Suprapubic skin (tissue), 4 donors: ENCODE measurements at places on chromosomes 2 and 18. TPM values are rescaled to one million over a fixed set of nuclear protein-coding genes. Genes with fewer than 3 reads are reported as not detected.

DNA sequence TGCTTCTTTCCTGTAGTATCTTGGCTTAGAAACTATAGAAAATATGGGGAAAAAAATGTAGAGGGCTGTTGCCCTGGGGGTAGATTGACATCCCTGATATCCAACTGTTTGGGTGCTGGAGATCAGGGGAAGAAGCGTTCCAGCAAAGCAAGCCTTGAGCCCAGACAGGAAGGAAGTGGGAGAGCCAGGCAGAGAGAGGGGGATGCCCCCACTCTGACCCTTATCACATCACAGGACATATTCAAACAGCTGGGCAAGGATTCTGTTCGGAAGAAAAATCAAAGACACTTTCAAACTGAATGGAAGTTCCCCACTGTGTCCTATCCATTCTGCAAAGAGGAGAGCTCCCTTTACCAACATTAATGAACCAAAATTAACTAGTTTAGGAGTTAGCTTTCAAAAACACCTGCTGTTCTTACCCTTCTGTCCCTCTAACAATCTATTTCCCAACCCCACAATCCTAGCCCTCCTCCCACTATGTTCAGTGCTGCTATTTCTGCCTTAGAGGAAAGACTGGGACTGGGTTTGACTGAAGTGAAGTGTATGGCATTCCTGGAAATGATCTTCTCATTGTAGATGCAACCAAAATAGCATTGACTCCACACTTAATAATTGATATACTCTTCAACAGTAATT lies 16.9 kb upstream of the KCNG3 start:
- no peak for DNase-seq
- H3K4me1 ChIP-seq, result no peaks in the 10 kb centered on the region
- no peak overlapping the region for H3K4me3 ChIP-seq
- no peaks in the 10 kb centered on the region for H3K27me3 ChIP-seq

DNA sequence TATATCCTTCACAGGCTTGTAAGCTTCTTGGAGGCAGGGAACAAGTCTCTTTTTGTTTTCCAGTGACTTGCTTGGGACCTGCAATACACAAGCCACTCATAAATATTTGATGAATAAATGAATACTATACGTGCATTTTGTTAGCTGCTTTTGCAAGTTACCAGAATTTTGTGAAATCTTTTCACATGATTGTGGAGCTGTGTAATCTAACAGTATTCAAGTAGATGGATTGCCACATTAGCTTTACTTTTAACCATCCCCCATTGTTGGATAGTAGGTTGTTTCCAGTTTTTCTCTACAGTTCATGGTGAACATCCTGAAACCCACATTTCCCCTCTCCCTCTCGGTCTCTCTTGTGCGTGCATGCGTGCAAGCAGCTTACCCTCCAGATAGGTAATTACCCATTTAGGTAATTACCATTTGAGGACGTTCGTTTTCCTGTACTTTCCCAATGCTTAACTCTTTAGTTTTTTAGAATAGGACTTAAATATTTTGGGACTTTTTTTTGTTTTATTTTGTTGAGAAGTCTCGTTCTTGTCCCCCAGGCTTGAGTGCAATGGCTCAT lies 12.5 kb downstream of the ZNF407 start:
- H3K27me3 ChIP-seq, result no peaks in the 10 kb centered on the region
- no peak overlapping the region for H3K4me3 ChIP-seq
- H3K27ac ChIP-seq, result no peak overlapping the region
- no peaks in the 10 kb centered on the region for H3K4me1 ChIP-seq
- H3K36me3 ChIP-seq, result no peaks in the 10 kb centered on the region
- DNase-seq, result no peak

GRCh38 chr2:231541645-231542044 lies 11.4 kb upstream of the NMUR1 start:
- no peaks in the 10 kb centered on the region for H3K36me3 ChIP-seq
- H3K4me3 ChIP-seq, result no peak overlapping the region
- no peaks in the 10 kb centered on the region for H3K27me3 ChIP-seq
- H3K27ac ChIP-seq, result no peak overlapping the region

- H3K4me3 ChIP-seq, result no peak overlapping the region
- H3K4me1 ChIP-seq, result peaks cover 20% of the 10 kb centered on the region
- no peaks in the 10 kb centered on the region for H3K27me3 ChIP-seq
Measured at GRCh38 chr18:58566556-58567292, 62.2 kb downstream of the ALPK2 start.

- H3K4me3 ChIP-seq, result no peak overlapping the region
- no peaks in the 10 kb centered on the region for H3K4me1 ChIP-seq
- no peaks in the 10 kb centered on the region for H3K27me3 ChIP-seq
- no peak for DNase-seq
Measured at GRCh38 chr18:78655921-78656320, 323.7 kb upstream of the SALL3 start.

GRCh38 chr2:54422072-54422581 lies 34.0 kb upstream of the SPTBN1 start:
- no peak overlapping the region for H3K4me3 ChIP-seq
- peaks cover 15% of the 10 kb centered on the region for H3K4me1 ChIP-seq
- no peaks in the 10 kb centered on the region for H3K36me3 ChIP-seq
- H3K27ac ChIP-seq, result no peak overlapping the region

GRCh38 chr2:210224591-210224940 lies 681 bp downstream of the ACADL start:
- peaks cover 8% of the 10 kb centered on the region for H3K27me3 ChIP-seq
- DNase-seq, result no peak
- H3K4me3 ChIP-seq, result peak overlapping the region; percentile 69
- H3K4me1 ChIP-seq, result peaks cover 7% of the 10 kb centered on the region
- H3K27ac ChIP-seq, result peak overlapping the region; percentile 72

GRCh38 chr2:179049546-179050311 lies at the start of gene CCDC141:
TSS of gene CCDC141 (minus strand) at chr2:179050137. CDS start at chr2:179049941, 196 bp downstream.
- H3K4me1 ChIP-seq, result no peaks in the 10 kb centered on the region
- DNase-seq, result no peak
- H3K27me3 ChIP-seq, result no peaks in the 10 kb centered on the region
- H3K36me3 ChIP-seq, result no peaks in the 10 kb centered on the region
- H3K27ac ChIP-seq, result no peak within 1 kb of the TSS

- H3K27ac ChIP-seq, result no peak overlapping the region
- H3K4me1 ChIP-seq, result no peaks in the 10 kb centered on the region
- H3K36me3 ChIP-seq, result no peaks in the 10 kb centered on the region
- H3K4me3 ChIP-seq, result no peak overlapping the region
- H3K27me3 ChIP-seq, result no peaks in the 10 kb centered on the region
- no peak for DNase-seq
Measured at GRCh38 chr18:1408376-1408775, 503.7 kb downstream of the ADCYAP1 start.

GRCh38 chr2:106332054-106332453 lies 136.2 kb downstream of the RGPD3 start:
- no peak overlapping the region for H3K4me3 ChIP-seq
- H3K27ac ChIP-seq, result no peak overlapping the region
- H3K36me3 ChIP-seq, result no peaks in the 10 kb centered on the region
- H3K4me1 ChIP-seq, result no peaks in the 10 kb centered on the region
- no peaks in the 10 kb centered on the region for H3K27me3 ChIP-seq

DNA sequence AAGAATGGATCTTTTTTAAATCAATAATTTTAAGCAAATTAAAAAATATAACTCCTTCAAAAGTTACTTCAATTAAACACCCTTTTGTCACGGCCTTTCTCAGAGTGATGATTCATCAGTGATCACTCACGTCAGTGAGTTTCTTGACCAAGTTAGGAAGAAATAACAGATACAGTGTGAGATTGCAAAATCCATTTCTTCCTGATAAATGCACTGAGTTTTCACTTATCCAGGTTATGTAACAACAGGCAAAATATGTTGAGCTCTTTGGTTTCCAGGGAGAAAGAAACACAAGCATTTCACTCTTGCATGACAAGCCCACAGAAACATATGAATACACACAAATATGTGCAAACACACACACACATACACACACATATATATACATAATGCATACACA lies 195.9 kb upstream of the CYRIA start:
- H3K4me3 ChIP-seq, result no peak overlapping the region
- peaks cover 4% of the 10 kb centered on the region for H3K4me1 ChIP-seq
- no peaks in the 10 kb centered on the region for H3K27me3 ChIP-seq
- no peak overlapping the region for H3K27ac ChIP-seq
- H3K36me3 ChIP-seq, result no peaks in the 10 kb centered on the region
- no peak for DNase-seq

DNA sequence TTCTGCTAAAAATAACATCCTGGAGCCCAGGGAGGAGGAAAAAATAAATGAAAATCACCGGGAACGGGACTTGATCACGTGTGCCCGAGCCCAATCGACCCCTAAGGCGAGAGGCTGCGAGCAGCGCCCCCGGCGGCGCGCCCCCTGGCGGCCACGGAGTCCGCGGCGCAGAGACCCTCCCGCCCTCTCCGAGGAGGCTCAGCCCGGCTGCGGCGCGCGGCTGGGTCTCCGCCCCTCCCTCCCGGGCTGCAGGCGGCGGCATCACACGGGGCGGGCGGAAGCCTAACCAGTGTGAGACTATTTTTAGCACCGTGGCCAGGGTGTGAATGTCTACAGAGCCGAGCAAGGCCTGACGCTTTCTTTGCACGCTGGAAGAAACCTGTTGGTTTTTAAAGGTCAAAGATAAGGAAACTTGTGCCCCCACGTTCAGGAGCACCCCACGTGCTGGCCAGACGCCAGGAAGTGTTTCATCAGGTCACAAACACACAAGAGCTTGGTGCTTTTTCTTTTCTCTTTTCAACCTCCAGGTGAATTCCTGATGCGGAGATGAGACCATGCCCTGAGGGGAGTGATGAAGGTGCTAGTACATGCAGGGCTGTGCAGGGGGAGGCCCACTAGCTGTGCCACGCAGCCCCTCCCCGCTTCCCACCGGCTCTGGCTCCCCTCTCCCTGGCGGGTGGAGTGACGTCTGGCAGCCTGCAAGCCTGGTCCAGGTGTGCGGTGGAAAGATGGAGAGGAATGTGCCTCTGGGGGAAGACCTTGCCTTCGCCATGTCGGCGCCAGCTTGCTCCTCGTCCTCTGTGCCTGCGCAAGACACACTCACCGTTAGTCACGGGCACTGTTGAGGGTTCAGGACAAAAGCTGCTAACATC lies 35.3 kb upstream of the DNMT3A start:
- DNase-seq, result peak; percentile 85
- H3K27ac ChIP-seq, result peak overlapping the region; percentile 19
- peaks cover 42% of the 10 kb centered on the region for H3K4me1 ChIP-seq
- no peaks in the 10 kb centered on the region for H3K27me3 ChIP-seq

DNA sequence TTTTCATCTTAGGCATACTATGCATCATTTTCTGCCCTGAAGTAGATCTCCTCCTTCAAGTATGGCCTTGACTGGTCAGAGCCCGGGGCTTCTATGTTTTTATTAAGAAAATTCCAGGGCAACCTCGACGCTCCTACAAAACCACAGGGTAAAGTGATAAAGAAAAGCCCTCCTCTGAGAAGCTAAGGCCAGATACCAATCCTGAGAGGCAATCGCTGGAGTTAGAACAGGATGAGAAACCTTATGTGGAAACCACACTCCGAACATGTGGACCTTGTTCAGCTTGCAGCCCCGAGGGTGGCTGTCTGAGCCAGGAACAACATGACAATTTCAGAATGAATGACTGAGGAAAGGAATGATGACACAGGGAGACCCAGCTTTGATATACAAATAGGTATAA lies 35.6 kb downstream of the RMC1 start:
- peaks cover 98% of the 10 kb centered on the region for H3K36me3 ChIP-seq
- DNase-seq, result no peak
- H3K27me3 ChIP-seq, result no peaks in the 10 kb centered on the region

The NTSR2 gene
- not detected for total RNA-seq

The IL1A gene
- 0.49 TPM for total RNA-seq

The ATOH8 gene
- 25.1 TPM for total RNA-seq

The GALM gene
- 7.3 TPM for total RNA-seq

The BARD1 gene
- total RNA-seq, result 35.5 TPM
